ENCODE measurements at places on chromosomes 16 and 17. TPM values are rescaled to one million over a fixed set of nuclear protein-coding genes. Genes with fewer than 3 reads are reported as not detected.

Gene C17orf78
- not detected for total RNA-seq

Gene TMIGD1
- total RNA-seq: not detected

Gene ST6GALNAC2
- 1.7 TPM for total RNA-seq

Gene ANKRD13B
- total RNA-seq: 22.8 TPM

Gene HOXB1
- not detected for total RNA-seq

Gene DOC2B
- total RNA-seq: 0.22 TPM

Gene KRTAP4-4
- not detected for total RNA-seq

Gene GRAP
- 43.6 TPM for total RNA-seq

Gene SLC5A10
- total RNA-seq: not detected

GRCh38 chr17:40314584-40314956 is 5.6 kb downstream of the RARA start:
- DNase-seq: peak; percentile 93

GRCh38 chr17:9226794-9227135 is 205.5 kb downstream of the NTN1 start:
- no peak for DNase-seq

GRCh38 chr16:84005391-84005790 is 37.2 kb downstream of the SLC38A8 start:
- DNase-seq: no peak

DNA sequence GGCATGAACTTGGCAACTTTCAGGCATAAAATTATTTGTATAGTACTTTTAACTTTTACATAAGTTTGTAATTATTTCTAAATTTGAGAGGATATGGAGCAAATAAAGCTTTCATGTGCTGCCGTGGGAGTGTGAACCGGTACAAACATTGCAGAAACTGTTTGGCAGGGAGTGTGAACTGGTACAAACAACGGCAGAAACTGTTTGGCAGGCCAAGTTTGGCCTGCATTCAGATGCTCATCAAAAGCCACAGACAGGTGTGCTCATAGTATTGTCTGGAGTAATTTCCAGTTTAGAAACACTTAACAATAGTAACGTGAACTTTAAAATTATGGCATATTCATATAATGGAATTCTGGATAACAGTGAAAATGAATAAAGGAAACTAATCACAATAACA is 73.8 kb upstream of the ATP2A3 start:
- no peak for DNase-seq

DNA sequence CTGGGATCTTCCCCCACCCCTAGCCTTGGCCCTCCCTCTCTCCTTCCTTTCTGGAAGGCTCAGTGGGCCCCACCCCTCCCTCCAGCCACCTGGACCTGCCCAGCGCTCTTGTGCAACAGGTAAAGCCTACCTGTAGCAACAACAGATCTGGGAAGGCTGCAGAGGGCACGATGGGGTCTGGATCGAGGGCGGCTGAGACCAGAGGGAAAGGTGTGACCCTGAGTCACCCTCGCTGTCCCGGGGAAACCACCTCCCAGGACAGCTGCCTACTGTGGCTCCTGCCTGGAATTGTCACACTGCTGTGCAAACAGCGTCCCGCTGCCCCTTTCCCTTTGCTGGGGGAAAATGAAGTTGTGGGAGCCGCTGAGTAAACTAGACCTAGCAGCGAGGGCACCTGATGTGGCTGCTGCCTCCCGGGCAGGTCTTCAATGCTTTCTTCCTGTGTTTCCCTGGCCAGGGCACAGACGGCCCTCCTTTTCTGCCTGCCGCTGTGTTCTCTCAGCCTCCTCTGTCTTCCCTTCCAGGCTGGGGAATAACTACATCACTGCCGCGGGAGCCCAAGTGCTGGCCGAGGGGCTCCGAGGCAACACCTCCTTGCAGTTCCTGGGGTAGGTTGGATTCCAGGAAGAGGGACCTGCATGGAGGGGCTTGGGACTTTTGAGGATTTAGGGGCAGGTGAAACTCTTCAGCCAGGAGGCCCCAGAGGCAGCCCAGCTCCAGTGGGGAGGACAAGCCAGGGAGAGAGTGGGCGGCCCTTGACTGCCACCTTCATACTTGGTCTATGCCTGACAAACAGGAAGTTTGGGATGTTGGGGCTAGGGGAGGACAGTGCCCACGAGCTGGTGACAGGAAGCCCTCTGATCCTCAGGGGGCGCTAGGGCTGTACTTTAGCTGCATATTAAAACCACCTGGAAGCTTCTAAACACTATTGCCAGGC is 22.2 kb upstream of the CYLD start:
- DNase-seq: no peak

DNA sequence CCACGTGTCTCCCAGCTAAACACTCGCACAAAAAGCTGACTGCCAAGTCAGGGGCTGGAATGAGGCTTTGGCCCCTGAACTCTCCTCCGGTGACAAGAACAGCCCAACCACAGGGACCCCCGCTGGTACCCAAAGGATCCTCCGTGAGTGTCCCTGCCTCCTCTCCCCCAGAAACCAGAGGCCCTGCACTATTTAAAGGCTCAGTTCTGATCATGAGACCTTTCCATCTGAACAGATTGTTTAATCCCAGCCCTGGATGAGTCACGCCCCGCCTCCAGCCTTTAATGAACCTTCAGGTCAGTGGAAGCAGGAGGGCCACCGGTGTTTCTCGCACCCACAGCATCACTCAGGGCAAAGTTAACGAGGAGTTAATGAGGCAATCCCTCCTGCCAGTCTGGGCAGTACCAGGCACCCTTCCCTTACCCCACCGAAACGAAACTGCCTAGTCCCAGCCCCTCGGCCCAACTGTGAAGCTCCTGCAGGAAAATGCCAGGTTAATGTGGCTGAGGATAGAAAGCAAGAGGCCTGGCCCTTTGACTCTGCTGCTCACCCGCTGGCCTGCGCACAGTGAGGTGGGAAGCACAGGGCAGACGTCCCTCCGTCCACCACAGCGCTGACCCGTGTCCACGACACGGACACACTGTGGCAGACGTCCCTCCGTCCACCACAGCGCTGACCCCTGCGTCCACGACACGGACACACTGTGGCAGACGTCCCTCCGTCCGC is 32.4 kb downstream of the TIMM22 start:
- DNase-seq: no peak

DNA sequence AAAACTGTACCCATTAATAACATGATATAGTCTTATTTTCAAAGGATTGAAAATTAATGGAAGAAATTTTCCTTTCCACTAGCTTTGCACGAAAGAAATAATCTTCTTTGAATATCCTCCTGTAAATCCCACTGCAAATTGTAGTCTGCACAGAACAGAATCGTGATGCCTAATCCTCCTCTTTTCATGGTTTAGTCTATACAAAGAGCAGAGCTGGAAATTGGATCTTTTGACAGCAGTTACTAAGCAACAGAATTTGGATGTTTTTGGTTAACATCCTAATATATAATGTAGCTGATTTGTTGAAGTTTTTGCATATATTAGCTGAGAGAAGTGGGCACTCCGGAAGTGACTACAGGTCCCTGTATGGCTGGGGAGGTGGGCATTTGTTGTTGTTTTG is 98.6 kb downstream of the WNT3 start:
- DNase-seq: no peak

GRCh38 chr17:81794509-81794908 is 9.4 kb upstream of the GCGR start:
- DNase-seq: no peak

GRCh38 chr17:2904135-2904534 is 107.9 kb downstream of the RAP1GAP2 start:
- DNase-seq: no peak

DNA sequence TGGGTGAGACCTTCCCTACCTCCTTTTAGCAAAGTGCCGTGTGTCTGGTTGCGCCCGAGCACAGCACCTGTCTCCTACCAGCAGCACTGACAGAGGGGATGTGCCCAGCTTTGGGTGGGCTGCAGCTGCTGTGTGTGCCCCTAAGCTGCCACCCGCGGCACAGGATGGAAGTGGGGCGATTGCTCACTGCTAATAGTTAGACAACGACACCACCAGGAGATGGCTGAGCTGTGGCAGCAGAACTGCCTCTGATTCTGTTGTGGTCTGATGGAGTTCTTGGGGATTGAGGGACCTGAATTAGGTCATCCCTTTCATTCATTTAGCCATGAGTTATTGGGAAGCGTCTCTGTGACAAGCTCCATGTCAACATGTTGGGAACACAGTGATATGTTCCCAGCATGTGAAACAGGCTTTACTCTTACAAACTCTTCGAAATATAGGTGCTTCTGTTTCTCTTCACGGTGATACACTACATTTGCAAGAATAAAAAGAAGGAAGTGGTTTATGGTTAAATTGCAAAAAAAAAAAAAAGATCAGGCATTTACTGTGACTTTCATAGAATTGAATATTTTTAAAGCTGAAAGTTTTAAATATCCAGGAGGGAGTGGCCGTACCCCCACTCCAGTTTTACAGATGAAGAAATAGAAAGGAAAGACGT is 184.4 kb downstream of the MAF start:
- no peak for DNase-seq

GRCh38 chr17:57091186-57091618 is 6.2 kb downstream of the AKAP1 start:
- DNase-seq: no peak

DNA sequence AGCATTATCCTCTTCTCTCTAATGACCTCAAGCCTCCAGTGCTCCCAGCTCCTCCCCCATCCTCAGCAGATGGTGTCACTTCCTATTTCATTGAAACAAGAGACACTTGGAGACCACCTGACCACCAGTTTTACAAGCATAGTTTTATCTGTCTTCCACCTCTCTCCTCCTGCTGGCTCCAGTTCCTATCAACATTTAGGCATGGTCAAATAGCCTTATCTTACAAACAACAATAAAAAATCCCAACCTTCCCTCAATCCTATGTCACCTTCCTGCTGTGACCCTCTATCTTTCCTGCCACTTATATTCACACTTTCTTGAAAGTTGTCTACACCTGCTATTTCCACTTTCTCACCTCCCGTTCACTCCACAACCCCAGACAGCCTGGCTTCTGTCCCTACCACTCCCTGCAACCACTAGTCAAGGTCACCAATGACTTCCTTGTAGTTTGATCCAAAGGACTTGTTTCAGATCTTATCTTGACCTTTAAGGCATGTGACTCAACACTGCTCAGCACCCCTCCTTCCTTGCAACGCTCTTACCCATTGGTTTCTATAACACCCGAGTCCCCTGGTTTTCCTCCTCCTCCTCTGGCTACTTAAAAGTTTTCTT is 4.3 kb upstream of the NTN1 start:
- no peak for DNase-seq

DNA sequence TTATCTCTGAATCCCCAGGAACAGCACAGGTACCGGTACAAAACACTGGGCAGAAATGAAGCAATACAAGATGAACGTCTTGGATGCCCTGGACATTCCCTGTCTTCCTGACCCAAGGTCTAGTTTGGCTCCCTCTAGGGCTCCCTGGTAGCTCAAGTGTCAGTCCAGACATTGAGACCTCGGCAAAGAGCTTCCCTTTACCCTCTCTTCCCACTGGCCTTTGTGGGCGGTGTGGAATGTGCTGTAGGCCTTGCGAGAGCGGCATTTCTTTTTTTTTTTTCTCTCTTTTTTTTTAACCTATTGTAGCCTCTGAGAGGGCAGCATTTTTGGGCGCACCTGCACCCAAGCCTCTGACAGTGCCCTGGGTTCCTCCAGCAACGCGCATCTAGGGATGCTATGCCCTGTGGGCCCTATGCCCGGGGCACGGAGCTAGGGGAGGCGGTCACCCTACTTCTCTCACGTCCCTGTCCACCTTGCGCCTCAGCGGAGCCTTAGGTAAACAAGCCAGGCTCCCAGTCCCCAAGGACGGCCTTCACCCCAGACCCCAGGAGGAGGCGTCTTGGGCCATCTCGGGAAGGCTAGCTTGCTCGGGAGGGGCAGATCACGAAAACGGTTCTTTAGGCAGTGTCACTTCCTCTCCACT is 1.2 kb upstream of the NFATC3 start:
- DNase-seq: no peak

DNA sequence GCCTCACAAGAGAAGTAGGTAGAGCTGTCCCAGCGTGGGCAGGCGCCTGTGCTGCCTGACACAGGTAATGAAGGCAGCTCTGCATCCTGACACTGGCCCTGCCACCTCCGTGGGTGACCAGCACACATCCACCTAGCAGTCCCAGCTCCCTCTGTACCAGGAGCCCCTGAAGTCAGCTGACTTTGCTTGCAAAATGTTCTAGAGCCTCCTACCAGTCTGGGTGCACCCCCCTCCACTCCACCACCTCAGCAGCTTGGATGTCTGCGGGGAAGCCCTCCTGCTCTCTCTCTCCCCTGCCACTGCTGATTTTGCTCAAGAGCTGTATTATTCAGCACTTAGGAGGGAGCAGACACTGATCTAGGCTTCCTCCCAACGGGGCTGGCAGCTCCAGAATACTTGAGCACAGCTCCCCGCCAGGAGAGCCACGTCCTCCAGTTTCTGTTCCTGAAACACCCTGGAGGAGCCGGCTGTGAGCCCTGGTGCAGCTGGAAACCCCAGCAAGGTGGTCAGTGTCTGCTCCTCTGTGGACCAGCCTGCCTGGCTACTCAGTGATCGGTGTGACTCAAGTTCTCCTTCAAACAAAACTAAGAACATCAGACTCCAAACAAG is 1.0 kb downstream of the RNF166 start:
- peak; percentile 22 for DNase-seq

DNA sequence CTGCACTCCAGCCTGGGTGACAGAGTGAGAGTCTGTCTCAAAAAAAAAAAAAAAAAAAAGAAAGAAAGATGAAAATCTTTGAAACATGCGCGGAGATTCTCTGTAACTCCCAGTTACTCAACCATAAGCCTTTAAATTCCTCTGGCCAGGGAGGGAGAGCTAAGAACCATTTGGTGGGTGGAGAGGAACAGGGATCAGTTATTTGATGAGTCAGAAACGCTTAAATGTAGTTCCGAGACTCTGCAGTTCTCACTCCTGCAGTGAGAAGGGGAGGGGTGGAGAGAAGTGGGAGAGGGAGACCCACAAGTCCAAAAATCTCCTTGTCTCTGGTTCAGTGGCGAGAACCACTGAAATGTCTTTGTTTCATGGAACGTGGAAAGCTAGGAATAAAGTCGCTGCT is 266.7 kb downstream of the SOX9 start:
- no peak for DNase-seq

GRCh38 chr16:1655909-1656807 is 21.9 kb upstream of the JPT2 start:
- no peak for DNase-seq

- DNase-seq: no peak
These were observed 372.8 kb downstream of the TOX3 start for GRCh38 chr16:52174168-52174567.

GRCh38 chr17:76079956-76080767 is 1.2 kb downstream of the ZACN start:
- DNase-seq: no peak

DNA sequence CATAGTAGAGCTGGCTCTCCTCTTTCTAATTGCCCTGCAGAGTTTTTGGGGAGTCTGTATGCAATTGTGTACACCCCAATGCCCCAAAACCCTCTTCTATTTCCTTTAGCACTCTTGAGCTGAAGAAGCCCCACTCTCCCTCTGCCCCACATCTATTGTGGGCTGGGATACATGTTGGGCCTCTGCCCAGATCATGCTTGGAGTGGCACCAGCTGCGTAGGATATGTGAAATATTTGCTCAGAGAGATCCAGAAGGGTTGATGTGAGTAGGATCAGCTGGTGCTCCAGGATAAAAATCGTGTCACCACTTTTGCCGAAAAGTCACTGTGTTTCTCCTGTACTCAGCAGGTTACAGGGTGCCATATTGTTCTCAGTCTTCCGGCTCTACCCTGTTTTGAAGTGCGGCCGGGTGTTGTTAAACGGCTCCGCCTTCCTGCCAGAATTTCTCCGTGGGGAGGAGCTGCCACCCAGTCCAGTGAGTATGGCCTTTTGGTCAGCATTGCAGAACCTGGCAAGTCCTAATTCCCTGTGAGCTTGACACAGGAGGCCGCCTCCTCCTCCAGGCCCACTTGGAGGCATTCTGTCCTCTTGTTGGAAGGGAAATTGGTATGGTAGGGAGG is 664.5 kb downstream of the WWOX start:
- no peak for DNase-seq

Measured in endothelial cell of umbilical vein (primary cell).